ENCODE measurements at places on chromosomes 3 and 15.

- DNase-seq: no peak
These were observed 49.3 kb downstream of the FBLN2 start for GRCh38 chr3:13598201-13598600.

- DNase-seq: no peak
These were observed 16.7 kb upstream of the GPR160 start for GRCh38 chr3:170021083-170021482.

GRCh38 chr15:75008629-75009326 is 13.4 kb downstream of the SCAMP5 start:
- DNase-seq: peak; percentile 78

- DNase-seq: no peak
These were observed 32.0 kb upstream of the SEMA6D start for GRCh38 chr15:47685141-47685870.

DNA sequence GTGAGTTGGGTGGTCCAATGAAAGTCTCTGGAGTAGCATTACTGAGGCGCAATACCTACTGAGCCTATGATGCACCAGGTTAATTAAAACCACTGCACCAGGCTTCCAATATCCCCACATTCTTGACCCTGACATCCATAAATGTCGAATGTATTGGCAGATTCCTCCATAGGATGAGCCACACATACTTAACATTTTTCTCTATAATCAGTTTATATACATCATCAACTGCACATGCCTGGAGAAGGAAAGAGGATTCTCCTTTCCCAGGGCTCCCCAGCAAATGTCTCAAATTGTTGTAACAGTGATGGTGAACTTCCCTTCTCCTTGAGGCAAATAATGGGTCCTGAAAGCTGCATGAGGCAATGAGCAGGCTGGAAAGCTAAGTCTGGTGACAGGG is 82.3 kb upstream of the LPP start:
- DNase-seq: no peak

- DNase-seq: no peak
These were observed 84.1 kb downstream of the TBC1D2B start for GRCh38 chr15:77993374-77993911.

DNA sequence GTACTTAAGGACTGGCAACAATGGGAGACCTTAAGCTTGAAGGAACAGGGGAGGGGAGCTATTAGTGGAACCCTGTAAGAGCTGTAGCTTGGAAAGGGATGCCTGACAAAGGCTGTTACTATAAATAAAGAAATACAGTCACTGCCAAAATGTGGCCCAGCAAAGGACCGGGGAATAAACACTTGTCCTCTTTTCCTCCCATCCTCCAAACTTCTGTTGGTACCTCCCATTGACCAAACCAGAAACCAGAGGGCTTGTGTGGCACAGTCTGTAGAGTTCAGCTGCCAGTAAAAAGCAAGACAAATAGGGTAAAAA is 25.1 kb upstream of the TCF12 start:
- no peak for DNase-seq

GRCh38 chr3:101942356-101942755 is 93.0 kb downstream of the NFKBIZ start:
- DNase-seq: peak; percentile 64

DNA sequence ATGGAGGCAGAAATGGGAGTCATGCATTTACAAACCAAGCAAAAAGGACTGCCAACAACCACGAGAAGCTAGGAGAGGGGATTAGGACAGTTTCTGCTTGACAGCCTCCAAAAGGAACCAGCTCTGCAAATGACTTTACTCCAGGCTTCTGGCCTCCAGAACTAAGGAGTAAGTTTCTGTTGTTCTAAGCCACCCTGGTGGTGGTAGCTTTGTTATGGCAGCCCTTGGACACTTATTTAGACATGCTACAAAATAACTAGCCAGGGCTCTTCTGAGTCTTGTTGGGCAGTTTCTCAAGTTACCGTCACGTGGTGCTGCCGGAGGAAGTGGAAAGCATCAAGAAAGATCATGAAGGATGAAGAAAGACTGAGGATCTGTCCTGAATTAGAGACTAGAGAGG is 386.5 kb downstream of the LRTM1 start:
- DNase-seq: no peak

- DNase-seq: no peak
These were observed 58.3 kb upstream of the TSEN2 start for GRCh38 chr3:12425850-12426579.

GRCh38 chr15:60374628-60375081 is 23.1 kb downstream of the ANXA2 start:
- no peak for DNase-seq

GRCh38 chr3:11006986-11007933 is 14.7 kb downstream of the SLC6A1 start:
- no peak for DNase-seq

- DNase-seq: no peak
These were observed 17.2 kb upstream of the B4GALT4 start for GRCh38 chr3:119257654-119258410.

GRCh38 chr3:110946810-110947209 is 124.8 kb upstream of the NECTIN3 start:
- DNase-seq: no peak

- no peak for DNase-seq
These were observed 69.5 kb upstream of the EPHB3 start for GRCh38 chr3:184491867-184492615.

- peak; percentile 85 for DNase-seq
These were observed at the start of gene SH3BP5 for GRCh38 chr3:15332405-15333098. SH3BP5 (minus strand) TSS chr3:15332586; CDS start chr3:15332408, 178 bp downstream.

DNA sequence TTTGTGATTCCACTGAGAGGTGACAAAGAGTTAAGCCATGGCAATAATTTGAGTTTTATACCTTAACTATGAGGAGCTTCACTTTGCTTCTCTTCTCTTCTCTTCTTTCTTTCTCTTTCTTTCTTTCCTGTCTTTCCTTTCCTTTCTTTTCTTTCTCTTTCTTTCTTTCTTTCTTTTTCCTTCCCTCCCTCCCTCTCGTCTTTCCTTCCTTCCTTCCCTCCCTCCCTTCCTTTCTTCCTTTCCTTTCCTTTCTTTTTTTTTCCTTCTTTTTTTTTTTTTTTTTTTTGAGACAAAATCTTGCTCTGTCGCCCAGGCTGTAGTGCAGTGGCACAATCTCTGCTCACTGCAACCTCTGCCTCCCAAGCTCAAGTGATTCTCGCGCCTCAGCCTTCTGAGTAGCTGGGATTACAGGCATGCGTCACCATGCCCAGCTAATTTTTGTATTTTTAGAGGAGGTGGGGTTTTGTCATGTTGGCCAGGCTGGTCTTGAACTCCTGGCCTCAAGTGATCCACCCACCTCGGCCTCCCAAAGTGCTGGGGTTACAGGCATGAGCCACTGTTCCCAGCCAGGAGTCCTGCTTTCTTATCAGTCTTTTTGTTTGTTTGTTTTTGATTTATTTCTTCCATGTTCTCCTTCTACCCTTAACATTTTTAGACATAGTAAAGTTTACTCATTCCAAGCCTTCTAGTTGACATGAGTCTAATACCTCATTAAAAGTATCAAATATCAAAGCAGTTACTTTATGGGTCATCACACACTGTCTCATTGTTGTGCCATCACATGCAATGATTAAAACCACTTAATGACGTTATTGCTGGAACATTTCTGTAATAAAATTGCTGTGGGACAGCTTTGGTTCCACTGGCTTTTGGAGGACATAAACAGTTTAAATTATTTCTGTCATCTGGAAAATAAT is 29.9 kb downstream of the SLC49A4 start:
- DNase-seq: no peak

GRCh38 chr15:96053031-96053780 is 277.3 kb upstream of the NR2F2 start:
- DNase-seq: peak; percentile 47

DNA sequence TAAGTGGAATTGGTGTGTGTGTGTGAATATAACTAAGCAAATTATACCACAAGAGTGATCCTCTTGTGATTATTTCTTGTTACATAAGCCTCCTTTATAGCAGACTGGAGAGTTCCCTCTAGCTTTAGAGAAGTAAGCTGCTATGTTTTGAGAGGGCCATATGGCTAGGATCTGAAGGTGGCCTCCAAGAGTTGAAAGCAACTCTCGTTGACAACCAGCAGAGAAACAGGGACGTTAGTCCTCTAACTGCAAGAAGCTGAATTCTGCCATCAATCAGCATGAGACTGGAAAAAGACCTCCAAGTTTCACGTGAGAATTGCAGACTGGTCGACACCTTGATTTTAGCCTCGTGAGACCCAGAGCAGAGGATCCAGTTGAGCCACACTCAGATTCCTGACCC is 278.5 kb upstream of the ZNF717 start:
- DNase-seq: no peak
